ENCODE measurements at places on chromosomes 4 and X.

DNA sequence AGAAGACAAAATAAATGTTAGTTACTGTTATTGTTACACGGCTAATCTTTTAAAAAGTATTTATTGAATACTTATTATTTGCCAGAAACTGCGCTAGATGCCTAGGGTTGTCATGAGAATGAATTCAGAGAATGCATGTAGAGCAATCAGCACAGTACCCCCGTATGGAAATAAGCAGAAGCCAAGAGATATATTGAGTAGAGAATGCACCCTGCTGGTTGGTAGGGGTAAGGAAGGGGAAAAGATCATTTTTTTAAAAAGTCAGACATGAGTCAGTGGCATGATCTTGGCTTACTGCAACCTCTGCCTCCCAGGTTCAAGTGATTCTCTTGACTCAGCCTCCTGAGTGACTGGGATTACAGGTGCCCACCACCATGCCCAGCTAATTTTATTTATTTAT, 13.1 kb upstream of the DRP2 start:
- DNase-seq, result no peak

- no peak for DNase-seq
Measured at GRCh38 chrX:24918715-24919114, 97.0 kb downstream of the ARX start.

DNA sequence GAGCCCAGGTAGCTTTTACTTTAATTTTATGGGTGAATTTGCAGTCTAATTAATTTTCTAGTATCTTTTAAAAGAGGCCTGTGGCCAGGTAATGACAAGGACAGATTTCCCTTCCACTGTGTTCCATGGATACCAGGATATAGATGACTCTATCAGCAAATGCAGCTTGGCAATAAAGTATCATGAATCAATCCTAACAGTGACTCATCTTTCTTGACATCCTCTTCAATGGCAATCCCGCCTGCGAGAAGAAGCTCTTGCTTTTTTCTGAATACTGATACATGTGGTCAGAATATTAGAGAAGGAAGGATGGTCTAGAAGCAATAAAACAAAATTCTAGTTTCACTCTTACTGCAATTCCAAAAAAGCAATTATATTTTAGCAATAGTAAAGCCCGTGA, 267.8 kb downstream of the DTHD1 start:
- DNase-seq, result no peak

GRCh38 chrX:17214962-17215361, 160.0 kb upstream of the NHS start:
- DNase-seq, result no peak

- no peak for DNase-seq
Measured at GRCh38 chrX:5876984-5877596, 351.6 kb downstream of the NLGN4X start.

DNA sequence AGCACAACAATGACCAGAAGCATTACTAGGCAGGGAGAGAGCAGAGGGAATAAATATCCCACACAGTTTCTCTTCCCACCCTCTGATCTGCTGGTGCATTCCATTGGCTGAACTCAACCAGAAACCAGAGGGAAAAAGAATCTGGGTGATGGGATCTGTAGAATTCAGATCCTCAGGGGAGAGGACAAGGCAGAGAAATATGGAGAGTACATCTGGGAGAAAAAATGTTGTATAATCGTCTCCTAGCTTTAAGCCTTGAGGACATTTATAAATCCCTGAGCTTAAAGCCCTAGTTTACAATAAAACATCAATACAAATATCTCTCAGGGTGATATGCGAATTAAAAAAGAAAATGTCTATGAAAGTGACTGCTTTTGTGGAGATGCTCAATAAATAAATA, 368.1 kb upstream of the MAD2L1 start:
- DNase-seq, result no peak

- no peak for DNase-seq
Measured at GRCh38 chr4:152094970-152095700, 334.3 kb upstream of the GATB start.
